ENCODE measurements at places on chromosomes 7 and 10. TPM values are rescaled to one million over a fixed set of nuclear protein-coding genes. Genes with fewer than 3 reads are reported as not detected.

Gene TEX36
- total RNA-seq: not detected

Gene CFAP43
- total RNA-seq: not detected

Gene UCN3
- not detected for total RNA-seq

Gene DMTF1
- 97.9 TPM for total RNA-seq

Gene ARL5B
- total RNA-seq: 12.4 TPM

DNA sequence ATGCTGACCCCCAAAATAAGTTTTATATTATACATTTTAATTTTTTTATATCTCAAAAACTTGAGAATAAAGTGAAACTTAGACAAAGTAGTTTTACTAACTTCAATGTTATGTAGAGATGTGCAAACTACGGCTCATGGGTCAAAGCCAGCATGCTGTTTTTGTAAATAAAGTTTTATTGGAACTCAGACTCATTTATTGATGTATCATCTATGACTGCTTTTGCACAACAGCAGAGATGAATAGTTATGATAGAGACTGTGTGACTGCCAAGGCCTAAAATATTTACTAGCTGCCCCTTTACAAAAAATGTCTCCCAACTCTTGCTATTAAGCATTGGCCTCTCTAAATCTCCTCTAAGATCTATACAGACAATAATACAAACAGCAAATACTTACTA lies 12.4 kb downstream of the MTPN start:
- no peak for DNase-seq

DNA sequence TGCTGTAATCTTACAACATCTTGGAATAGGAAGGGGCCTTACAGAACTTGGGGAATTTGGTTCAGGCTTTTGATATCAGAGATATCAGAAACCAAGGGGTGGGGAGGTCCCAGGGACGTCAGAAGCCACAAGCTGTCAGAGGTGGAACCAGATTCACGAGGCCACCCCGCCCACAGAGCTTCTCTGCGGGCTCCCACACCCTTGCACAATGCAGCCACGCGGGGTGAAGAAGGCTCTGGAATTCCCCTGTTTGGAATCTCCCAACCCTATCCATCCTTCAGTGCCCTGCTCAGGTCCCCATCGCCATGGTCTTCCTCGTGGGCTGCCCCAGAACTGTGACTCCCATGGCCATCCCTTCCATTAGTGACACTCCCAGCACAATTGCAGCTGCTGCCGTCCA lies 247.1 kb upstream of the SHH start:
- DNase-seq: no peak

GRCh38 chr10:123287594-123288247 lies 133.5 kb downstream of the BUB3 start:
- DNase-seq: no peak

DNA sequence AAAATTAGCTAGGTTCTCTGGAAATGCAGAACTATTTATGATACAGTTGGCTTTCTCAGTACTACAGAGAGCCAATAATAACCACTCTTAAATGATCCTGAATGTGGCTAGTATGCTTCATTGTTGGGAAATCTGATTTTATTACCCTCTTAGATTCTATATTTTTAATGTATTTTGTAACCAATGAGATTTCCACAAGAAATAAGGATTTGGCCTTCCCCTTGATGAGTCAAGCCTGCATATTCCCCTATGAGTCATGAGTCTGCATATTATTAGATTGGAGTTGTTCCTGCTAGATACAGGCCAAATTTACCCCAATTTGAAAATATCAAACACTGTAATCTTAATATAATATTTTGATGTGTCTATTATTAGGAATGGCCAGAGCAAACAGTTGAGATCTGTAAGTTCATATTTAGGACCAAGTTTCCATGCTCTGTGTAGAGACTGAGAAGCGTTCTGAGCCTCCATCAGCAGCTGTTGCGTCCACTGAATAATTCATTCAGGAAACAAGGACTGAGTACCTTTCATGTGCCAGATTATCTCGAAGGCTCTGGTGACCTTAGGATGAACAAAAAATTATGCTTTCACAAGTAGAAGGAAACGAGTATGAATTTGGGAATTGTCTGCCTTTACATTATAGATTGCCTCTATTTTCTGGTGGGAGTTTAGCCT lies 793.4 kb downstream of the NRG3 start:
- no peak for DNase-seq

DNA sequence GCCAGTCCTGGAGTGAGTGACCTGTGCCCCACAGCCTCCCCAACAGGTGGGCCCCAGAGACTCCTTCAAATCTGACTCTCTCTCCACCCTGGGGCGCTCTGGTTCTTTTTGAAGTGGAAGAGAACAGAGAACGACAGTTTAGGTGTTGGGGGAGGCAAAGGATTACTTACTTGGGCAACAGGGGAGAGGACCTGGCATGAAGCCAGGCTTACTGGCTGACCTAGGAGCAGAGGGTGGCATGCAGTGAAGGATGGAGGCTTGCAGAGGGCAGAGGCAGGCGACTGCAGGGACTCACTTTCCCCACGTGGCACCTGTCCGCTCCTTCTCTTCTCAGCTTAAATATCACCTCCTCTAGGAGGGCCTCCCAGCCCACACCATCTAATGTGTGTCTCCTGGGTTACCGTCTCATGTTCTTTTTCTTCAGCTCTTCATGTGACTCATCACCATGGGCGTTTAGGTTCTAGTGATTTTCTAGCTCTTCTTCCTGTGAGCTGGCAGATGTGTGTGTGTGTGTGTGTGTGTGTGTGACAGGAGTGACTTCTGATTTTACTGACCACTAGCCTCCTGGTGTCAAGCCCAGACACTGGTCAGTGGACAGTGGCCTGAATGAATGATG lies 15.5 kb downstream of the LZTS2 start:
- DNase-seq: no peak

DNA sequence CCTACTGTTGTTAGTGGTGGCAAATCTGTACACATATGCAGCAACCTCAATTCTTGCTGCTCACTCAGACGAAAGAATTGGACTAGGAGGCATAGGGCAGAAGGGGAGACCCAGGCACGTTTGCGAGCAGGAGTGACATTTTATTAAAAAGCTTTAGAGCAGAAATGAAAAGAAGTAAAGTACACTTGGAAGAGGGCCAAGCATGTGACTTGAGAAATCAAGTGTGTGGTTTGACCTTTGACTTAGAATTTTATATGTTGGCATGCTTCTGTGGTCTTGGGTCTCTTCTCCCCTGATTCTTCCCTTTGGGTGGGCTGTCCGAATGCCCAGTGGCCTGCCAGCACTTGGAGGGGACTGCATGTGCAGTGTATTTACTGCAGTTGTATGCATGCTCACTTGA lies 205.5 kb upstream of the SEMA3D start:
- DNase-seq: no peak

- no peak for DNase-seq
These were observed 6.0 kb downstream of the OIT3 start for GRCh38 chr10:72899545-72899944.

- no peak for DNase-seq
These were observed 34.7 kb downstream of the IMMP2L start for GRCh38 chr7:111527545-111527944.

- DNase-seq: no peak
These were observed 44.0 kb downstream of the UNCX start for GRCh38 chr7:1276626-1277175.

- no peak for DNase-seq
These were observed 316.9 kb downstream of the INHBA start for GRCh38 chr7:41385996-41386395.

GRCh38 chr7:48708122-48708521 lies 216.2 kb upstream of the CDC14C start:
- no peak for DNase-seq

GRCh38 chr10:101441541-101442455 lies 87.8 kb downstream of the BTRC start:
- no peak for DNase-seq

- DNase-seq: no peak
These were observed 51.0 kb downstream of the PTTG1IP2 start for GRCh38 chr7:90520484-90520883.

DNA sequence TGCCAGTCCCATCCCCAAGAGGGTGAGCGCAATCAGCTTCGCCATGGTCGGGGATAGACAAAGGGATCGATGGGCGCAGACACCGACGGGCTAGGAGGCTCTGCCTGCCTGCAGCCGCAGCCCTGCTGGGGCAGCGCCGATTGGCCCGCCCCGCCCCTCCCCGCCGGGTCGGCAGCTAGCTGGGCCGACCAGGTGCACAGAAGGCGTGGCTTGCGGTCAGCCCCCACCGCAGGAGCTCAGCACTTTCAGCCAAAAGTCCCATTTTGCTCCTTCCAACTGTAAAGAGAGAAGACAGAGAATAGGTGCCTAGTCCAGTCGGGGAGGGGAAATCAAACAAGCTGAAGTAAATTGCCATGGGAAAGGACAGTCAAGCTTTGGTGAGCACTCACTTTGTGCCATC lies at the start of gene PON1:
TSS of gene PON1 (minus strand) at position 102 of the 400 bp plus-strand sequence. CDS start at position 45, 57 bp downstream.
- peak; percentile 9 for DNase-seq

DNA sequence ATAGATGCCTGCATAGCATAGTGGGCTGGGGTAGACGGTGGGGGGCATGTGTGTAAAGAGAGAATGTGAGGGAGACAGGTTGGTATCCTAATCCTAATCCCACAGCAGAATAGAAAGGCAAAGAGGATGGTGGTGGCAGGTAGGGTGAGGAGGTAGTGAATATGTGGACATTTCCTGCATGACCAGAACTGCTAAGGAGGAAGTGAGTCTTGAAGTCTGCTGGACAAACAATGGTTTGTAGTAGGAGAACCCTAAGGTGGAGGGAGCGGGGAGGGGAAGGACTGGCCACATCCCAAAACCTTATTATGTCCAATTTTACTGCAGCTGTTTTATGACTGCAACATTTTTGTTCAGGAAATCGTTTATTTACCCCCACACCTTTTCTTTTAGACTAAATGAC lies 279.7 kb downstream of the AUTS2 start:
- DNase-seq: no peak

DNA sequence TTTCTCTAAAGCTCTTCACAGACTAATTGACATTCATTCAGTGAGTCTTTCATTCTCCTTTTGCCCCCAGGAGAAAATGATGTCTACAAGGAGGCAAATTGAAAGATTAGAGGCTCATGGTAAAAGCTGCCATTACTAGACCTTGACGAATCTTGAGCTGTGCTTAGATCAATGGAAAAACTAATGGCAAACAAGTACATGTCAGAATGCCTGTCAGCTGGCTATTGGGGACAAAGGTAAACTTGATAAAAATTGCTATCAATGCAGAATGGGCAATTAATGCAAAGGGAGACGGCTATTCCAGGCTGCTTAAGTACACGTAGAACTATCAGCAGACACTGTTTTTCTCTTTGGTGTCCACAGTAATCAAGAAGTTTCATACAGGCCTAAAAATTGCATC lies 3.3 kb downstream of the ASAH2 start:
- no peak for DNase-seq

- DNase-seq: no peak
These were observed 379.4 kb downstream of the GALNT17 start for GRCh38 chr7:71511361-71511807.

DNA sequence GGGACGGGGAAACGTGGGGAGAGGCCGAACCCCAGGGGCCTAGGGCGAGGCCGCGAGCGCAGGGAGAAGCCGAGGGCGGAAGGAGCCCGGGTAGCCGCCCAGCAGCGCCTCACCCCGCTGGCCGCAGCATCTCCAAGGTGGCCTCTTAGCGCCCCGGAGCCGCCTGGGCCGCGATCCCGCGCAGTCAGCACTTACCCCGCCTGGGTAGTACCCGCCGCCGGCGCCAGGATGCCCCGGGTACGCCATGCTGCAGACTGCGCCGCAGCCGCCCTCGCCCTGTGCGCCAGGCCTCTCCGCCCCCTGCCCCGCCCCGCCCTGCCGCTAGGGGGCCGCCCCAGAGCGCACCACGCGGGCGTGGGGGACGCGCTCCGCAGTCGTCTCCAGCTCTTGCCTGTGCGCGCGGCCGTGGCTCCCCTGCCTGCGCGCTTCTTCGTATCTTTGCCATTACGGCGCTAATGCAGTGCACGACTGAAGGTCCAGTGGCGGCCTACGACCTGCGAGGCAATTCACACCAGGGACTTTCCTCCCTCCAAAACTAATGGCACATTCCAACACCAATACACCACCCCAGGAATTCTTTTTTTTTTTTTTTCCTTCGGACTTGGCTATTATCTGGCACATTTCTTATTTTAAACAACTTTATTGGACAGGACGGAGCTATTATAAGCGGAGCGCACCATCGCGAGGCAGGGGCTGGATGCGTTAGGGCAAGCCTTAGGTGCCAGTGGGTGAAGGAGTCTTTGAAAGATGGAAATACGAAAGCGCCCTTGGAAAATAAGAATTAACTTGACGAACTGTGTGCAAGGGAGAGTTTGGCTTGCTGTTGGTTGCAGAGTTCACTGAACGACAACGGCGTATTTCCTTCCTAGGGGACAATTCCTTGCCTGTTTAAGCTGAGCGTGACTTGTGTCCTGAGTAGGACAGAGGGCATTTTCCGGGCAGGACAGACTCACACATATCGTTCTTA lies at the start of gene SRI:
TSS of gene SRI (minus strand) at position 258 of the 967 bp plus-strand sequence. CDS start at position 246, 12 bp downstream.
- peak; percentile 90 for DNase-seq

- DNase-seq: no peak
These were observed 586.5 kb upstream of the IGFBP3 start for GRCh38 chr7:46507560-46507959.

GRCh38 chr10:96488161-96488935 lies 25.4 kb downstream of the TLL2 start:
- no peak for DNase-seq

All from CD8-positive, alpha-beta T cell (primary cell).